Activated gamma-delta T cell (primary cell): ENCODE measurements at places on chromosomes 7 and 10.

- DNase-seq = no peak
Observed at GRCh38 chr10:6657669-6658068, 77.6 kb upstream of the PRKCQ start.

DNA sequence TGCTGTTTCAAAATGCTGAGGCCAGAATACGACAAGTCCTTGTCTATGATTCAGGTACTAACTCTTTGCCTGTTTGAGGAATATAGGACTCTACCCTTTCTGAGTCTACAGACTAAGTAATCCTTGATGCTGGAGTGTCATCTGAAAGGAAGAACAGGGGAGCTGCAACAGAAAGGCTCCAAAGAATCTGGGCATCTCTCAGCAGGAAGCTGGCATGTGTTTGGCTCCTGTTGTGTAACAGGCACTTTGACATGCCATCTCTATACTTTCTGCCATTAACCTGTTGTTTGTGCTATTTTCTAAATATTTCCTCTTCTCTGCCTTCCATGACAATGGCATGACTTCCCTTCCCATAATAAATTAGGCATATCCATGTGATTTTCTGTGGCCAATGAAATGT lies 409.5 kb downstream of the ADRA2A start:
- no peak for DNase-seq

- no peak for DNase-seq
Observed at GRCh38 chr7:118758582-118758981, 534.1 kb downstream of the ANKRD7 start.

- DNase-seq = no peak
Observed at GRCh38 chr7:2628891-2629290, 2.9 kb upstream of the TTYH3 start.

GRCh38 chr7:96143495-96144259 lies 178.2 kb downstream of the SLC25A13 start:
- DNase-seq = no peak

- no peak for DNase-seq
Observed at GRCh38 chr10:89582022-89582421, 46.6 kb upstream of the SLC16A12 start.

DNA sequence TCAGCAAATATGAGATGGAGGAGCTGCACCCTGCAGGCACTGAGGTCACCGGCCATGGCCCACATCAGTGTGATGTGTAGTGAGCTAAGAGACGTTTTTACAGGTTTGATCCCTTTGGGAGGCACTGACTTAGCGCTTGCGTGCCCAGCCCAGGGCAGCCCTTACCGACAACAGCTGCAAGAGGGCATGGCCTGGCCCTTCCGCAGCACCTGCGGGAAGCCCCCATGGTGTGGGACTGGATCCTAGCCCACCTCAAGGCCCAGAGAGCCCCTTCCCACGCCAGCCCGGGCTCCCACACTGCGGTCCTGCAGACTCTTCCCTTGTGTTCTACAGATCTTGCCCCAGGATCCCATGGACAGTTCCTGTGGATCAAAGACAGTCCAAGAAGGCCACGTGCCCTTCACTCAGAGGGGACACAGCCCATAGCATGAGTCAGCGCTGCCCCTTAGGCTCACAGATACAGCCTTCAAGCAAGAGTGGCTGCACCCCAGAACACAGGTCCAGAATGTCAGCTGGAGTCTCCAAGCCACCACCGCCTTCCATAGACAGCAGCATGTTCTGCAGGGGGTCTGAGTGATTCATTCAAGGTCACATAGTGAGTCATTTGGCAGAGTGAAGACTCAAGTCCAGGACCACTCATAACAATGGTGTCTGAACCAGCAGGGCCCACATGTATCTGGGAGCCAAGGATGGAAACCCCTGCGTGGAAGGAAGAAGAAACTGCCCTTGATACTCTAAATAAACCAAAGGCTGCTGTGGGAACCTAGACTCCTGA lies 25.4 kb downstream of the TLL2 start:
- no peak for DNase-seq

DNA sequence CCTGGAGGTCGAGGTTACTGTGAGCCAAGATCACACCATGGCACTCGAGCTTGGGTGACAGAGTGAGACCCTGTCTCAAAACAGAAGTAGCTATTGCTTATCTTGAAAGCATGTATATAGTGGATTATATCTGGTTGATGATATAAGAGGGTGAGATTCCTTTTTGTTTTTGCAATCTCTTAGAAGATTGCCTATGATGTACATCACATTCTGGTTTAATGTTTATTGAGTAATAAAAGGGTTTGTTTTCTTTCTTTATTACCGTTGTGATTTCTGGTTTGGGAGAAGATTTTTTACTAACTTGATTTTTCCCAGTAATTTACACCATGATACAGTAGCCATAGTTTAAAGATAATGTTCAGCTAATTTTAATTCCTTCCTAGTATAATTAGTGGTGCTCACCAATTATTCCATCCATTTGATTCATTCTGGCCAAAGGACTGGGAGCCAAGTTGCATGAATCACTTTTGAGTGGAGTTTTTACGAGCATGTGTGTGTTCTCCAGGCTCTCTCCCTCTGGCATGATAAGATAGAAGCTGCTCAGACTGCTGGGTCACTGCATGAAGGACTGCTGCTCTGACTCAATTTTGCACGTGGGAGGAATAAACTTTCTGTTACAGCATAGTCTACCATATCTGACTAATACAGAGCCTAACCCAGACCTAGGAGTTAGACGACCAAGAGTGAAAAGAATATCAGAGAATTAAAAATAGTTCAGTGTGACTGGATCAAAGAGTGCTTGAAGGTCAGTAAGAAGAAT lies 13.5 kb upstream of the TSPAN13 start:
- no peak for DNase-seq

- DNase-seq = no peak
Observed at GRCh38 chr7:93442478-93443224, 131.9 kb downstream of the CALCR start.

DNA sequence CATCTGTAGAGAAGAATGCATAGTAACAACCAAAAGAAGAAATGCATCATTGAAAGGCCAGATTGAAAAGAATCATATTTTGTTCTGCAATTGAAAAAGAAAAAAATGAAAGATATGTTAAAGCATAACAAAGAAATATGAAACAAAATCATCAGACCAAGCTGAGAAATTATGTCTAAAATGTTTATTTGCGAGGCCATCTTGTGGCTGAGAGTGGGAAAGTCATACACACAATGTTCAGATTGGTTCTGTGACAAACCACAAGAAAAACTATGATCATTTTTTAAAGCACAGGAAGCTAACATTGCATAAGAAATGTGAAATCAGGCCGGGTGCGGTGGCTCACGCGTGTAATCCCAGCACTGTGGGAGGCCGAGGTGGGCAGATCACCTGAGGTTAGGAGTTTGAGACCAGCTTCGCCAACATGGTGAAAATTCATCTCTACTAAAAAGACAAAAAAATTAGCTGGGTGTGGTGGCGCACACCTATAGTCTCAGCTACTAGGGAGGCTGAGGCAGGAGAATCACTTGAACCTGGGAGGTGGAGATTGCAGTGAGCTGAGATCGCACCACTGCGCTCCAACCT lies 36.6 kb downstream of the ABCB5 start:
- no peak for DNase-seq

- no peak for DNase-seq
Observed at GRCh38 chr10:62511238-62511637, 137.1 kb downstream of the ZNF365 start.

- no peak for DNase-seq
Observed at GRCh38 chr7:29418651-29419050, 145.0 kb upstream of the PRR15 start.

DNA sequence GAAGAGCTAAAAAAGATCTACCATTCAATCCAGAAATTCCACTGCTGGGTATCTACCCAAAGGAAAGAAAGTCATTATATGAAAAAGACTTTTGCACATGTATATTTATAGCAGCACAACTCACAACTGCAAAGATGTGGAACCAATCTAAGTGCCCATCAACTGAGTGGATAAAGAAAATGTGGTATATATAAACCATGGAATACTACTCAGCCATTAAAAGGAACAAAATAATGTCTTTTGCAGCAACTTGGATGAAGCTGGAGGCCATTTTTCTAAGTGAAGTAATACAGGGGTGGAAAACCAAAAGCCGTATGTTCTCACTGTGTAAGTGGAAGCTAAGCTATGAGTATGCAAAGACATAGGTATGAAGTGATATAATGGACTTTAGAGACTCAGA lies 3.0 kb downstream of the ANXA7 start:
- no peak for DNase-seq

GRCh38 chr7:44972562-44972961 lies 6.3 kb downstream of the MYO1G start:
- DNase-seq = no peak

GRCh38 chr7:101225650-101226049 lies 7.7 kb downstream of the ZNHIT1 start:
- no peak for DNase-seq

DNA sequence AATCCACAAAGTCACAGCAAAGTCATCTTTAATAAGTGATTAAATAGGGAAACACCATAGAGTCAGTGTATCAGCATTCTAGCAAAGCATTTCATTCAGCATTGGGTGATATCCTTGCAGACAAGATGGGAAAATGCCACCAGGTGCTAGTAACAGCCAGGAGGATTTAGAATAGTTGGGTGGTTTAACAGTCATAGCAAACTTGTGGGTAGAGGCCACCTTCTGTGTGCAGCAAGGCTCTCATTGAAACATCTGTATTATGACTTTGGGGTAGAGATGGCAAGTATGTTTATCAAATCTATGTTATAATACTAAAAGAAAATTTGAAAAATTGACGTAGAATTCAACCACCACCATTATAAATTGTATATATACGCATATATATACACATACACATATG lies 26.4 kb upstream of the ADO start:
- no peak for DNase-seq

DNA sequence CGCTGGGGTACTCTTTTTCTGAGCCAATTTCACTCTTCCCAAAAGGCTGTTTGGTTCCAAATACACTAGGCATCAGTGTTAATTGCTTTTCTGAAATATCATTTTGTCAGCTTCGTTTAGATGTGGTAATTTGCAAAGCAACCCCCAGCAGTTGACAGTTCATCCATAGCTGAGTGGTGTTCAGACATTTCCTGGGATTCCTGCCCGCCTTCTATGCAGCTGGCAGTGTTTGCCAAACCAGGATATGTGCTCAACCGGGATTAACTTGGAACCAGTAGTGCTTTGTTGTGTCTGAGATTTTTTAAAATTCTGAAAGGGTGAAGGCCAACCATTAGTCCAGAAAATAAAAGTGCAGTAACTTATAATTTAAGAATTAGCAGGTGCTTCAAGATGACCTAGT lies 25.2 kb upstream of the MKLN1 start:
- no peak for DNase-seq

DNA sequence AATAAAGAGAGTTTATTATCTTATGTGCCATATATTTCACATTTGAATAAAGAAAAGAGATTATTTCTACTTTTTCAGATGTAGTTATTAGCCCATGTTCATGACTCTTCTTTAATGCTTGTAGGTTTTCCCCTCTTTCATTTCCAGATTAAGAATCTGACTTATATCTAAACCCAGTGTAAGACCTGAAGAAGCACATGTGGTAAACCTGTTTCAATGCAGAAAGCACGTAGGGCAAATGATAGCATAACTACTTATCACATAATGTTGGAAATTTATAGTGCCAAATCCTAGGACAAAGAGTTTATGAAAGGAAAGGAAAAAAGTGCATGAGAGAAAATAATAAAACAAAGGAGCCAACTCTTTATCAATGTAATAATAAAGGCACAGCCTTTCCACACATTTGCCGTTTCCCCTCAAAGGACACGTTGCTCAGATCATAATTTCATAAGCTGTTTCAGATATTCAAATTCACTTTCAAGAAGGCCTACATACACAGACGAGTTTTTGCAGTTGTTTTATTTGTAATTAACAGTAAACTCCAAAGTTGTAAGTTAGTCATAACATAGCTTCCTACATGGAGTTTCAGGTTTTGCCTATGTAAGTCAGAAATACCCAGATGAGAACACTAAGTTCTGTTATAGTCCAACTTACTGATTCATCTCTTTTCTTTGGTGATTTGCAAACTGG lies 88.8 kb upstream of the MDFIC start:
- no peak for DNase-seq

DNA sequence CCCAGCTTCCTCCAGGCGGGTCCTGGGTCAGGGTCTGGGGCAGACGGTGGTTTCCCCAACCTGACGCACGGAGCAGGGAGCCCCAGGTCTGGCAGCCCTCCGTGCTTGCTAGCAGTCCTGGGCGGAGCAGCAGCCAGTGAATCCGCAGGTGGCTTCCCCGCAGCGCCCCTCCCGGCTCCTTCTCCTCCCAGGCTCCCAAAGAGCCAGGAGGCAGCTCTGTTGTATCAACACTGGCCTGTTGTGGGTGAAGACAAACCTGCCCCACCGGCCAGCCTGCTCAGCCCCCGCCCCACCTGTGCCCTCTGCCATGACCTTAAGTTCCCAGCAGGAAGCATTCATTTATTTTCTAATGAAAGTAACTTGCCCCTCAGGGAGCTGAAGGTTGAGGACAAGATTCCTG lies 24.0 kb upstream of the TMEM213 start:
- no peak for DNase-seq

GRCh38 chr10:126521399-126521798 lies 133.1 kb upstream of the ADAM12 start:
- DNase-seq = no peak

DNA sequence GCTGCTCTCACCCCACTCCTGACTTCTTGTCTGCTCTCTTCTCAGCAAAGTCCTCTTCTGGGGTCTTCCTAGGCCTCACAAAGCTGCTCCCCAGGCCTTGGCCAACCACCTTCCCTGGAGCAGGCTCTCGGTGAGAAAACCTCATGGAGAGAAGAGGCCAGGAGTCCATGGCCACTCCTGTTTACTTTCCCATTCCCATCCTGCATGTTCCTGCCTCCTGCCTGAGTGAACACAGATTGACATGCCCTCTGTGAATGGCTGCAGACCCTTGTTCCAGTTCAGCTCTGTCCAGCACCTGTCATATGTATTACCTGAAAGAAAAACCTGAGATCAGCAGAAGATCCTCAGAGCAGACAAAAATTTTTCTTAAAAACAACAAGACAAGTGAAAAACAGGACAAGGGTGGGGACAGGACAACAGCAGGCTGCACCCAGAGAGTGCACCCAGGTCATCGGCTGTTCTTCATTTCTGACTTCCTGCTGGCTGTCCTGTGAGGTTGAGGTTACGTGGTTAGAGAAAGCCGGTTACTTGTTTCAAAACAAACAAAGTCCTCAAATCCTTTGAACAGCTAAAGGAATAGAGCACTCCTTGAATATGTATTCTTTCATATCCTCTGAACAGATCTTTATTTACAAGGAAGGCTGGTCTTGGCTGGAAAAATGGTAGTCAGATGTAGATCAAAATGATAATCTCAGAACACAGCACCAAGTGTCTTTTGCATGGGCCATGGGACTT lies 34.0 kb upstream of the DLD start:
- DNase-seq = no peak

- no peak for DNase-seq
Observed at GRCh38 chr7:113078331-113078730, 8.3 kb downstream of the GPR85 start.
